IgD-negative memory B cell (primary cell): ENCODE measurements at places on chromosomes 3 and 15. TPM values are rescaled to one million over a fixed set of nuclear protein-coding genes. Genes with fewer than 3 reads are reported as not detected.

The GABRB3 gene
- not detected for polyA plus RNA-seq

The CADPS gene
- not detected for polyA plus RNA-seq

The CX3CR1 gene
- 10.3 TPM for polyA plus RNA-seq

The ARPIN gene
- not detected for polyA plus RNA-seq

The NOX5 gene
- not detected for polyA plus RNA-seq

The CAMK2N2 gene
- not detected for polyA plus RNA-seq

The ITPKA gene
- not detected for polyA plus RNA-seq

The TJP1 gene
- not detected for polyA plus RNA-seq

The TMEM40 gene
- polyA plus RNA-seq, result 0.65 TPM

The IQCH gene
- 0.13 TPM for polyA plus RNA-seq

The EFCC1 gene
- not detected for polyA plus RNA-seq

The DUOXA1 gene
- polyA plus RNA-seq, result not detected

The ISLR gene
- polyA plus RNA-seq, result not detected

The SLC6A1 gene
- not detected for polyA plus RNA-seq

The GRM2 gene
- polyA plus RNA-seq, result not detected

The IDH3A gene
- polyA plus RNA-seq, result 62.1 TPM

The CELSR3 gene
- 0.59 TPM for polyA plus RNA-seq

The P2RY14 gene
- 4.8 TPM for polyA plus RNA-seq

The TASOR gene
- 32.3 TPM for polyA plus RNA-seq

The ACKR2 gene
- not detected for polyA plus RNA-seq

The USP4 gene
- 55.0 TPM for polyA plus RNA-seq

The RAB11A gene
- 248 TPM for polyA plus RNA-seq

The SERPINI1 gene
- 19.1 TPM for polyA plus RNA-seq

The TMEM212 gene
- polyA plus RNA-seq, result not detected

The POU1F1 gene
- not detected for polyA plus RNA-seq

The ALDH1A3 gene
- not detected for polyA plus RNA-seq

The HCN4 gene
- not detected for polyA plus RNA-seq

The LIPH gene
- not detected for polyA plus RNA-seq

The GJD2 gene
- not detected for polyA plus RNA-seq

The CNOT10 gene
- 23.1 TPM for polyA plus RNA-seq

The CCDC54 gene
- not detected for polyA plus RNA-seq

The CPNE4 gene
- polyA plus RNA-seq, result not detected

The MAP2K5 gene
- polyA plus RNA-seq, result 15.2 TPM

The RETNLB gene
- not detected for polyA plus RNA-seq

The SAMMSON gene
- not detected for polyA plus RNA-seq

The SERINC4 gene
- 1.1 TPM for polyA plus RNA-seq

The FAM81A gene
- 0.26 TPM for polyA plus RNA-seq

The SLC12A1 gene
- not detected for polyA plus RNA-seq

The SH3BP5 gene
- 117 TPM for polyA plus RNA-seq

The P2RY13 gene
- 0.46 TPM for polyA plus RNA-seq

The ZNF710 gene
- 3.6 TPM for polyA plus RNA-seq

The CCR3 gene
- polyA plus RNA-seq, result 0.15 TPM

The RCN2 gene
- 46.6 TPM for polyA plus RNA-seq

The PLCH1 gene
- polyA plus RNA-seq, result not detected

The TMC3 gene
- 0.04 TPM for polyA plus RNA-seq

The ZNF80 gene
- not detected for polyA plus RNA-seq

The GABRR3 gene
- not detected for polyA plus RNA-seq

The PLA2G4F gene
- not detected for polyA plus RNA-seq

The WDR93 gene
- polyA plus RNA-seq, result not detected

The GRM7 gene
- polyA plus RNA-seq, result not detected

The CNTN4 gene
- polyA plus RNA-seq, result not detected

The RTP3 gene
- not detected for polyA plus RNA-seq

The CACNA1D gene
- not detected for polyA plus RNA-seq

The TMIE gene
- polyA plus RNA-seq, result not detected
